T follicular helper cell (primary cell): ENCODE measurements at places on chromosomes 11 and 22.
A peak's percentile ranks its signal among the peaks of the same experiment; 100 is the strongest.

GRCh38 chr11:66910669-66911068, 47.5 kb downstream of the PC start:
- no peak for DNase-seq

DNA sequence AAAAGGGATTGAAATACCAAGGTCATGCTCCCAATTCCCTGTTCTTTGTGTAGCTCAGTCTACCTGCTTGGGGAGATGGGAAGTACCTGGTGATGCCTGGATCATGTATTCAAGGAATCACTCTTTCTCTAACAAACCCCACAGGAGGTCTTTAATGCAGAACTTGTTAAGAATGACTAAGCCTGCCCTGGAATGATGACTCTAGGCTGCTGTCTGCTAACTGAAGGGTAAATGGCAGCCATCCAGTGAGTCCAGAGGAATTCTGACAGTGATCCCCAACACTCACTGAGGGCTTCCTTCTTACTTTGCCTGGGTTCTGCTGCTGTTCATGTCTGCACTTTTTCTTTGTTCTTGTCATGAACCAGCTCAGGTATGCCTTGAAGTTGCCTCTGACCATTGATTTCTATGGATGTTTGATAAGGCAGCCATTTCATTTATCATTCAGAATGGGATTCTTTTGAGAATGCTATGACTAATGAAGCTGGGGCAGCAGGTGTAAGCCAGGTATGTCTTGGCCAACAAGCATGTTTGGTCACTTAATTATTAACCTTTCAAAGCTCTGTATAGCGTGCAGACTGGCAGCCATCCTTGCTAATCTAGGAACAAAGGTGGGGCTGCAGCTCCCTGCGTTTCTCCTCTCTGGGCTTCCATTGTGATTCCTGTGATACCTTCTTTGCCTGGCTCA, 11.4 kb downstream of the PRSS23 start:
- DNase-seq, result no peak

DNA sequence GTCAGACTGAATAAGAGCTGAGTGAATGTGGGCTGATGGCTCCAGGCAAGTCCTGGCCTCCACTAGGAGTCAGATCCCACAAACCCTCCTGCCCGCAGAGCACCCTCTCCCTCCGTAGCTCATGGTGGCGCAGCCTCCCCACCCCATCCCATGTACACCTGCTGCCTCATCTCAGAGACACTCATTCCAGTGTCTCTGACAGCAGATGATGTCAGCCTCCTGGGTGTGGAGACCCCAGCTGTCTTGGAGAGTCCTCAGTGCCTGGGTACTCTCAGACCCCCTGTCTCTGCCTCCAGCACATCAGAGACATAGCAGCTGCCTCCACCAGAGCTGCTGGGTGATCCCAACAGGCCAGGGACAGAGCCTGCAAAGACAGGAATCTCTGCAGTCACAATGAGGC, 9.5 kb downstream of the IGLL5 start:
- no peak for DNase-seq

DNA sequence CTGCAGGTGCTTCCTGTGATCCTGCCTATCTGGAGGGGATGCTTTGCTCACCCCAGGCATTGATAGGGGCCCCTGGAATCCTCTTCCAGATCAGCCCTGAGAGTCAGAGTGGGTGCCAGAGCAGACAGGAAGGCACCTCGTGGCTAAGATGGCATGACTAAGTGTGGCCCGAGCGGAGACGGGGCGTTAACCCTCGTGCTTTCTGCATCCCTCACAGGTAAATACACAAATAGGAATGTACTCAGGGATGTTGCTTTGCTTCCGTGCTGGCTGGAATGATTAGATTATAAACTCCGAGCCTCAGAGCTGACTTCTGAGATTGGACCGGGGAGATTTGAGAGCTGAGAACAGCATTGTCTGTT, 312.7 kb upstream of the B3GAT1 start:
- DNase-seq, result no peak

DNA sequence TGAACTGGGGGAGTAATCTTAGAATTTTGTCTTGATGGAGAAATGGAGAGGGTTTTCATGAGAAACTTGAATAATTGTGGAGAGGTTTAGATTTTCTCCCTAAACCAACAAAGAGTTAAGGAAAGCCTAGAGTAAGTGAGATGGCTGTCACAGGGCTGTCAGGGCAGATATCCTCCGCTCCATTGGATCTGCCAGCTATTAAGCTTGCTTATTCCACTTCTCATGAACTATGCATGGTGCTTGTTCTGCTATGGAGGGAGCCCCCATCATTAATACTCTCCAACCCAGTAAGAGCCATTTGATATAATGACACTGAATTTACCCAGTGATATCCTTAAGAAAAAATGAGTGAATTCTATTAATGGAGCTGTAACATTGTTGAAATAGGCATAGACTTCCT, 342.8 kb upstream of the MTNR1B start:
- DNase-seq, result no peak

- DNase-seq, result no peak
These were observed 7.1 kb downstream of the SIGIRR start for GRCh38 chr11:407651-408123.

DNA sequence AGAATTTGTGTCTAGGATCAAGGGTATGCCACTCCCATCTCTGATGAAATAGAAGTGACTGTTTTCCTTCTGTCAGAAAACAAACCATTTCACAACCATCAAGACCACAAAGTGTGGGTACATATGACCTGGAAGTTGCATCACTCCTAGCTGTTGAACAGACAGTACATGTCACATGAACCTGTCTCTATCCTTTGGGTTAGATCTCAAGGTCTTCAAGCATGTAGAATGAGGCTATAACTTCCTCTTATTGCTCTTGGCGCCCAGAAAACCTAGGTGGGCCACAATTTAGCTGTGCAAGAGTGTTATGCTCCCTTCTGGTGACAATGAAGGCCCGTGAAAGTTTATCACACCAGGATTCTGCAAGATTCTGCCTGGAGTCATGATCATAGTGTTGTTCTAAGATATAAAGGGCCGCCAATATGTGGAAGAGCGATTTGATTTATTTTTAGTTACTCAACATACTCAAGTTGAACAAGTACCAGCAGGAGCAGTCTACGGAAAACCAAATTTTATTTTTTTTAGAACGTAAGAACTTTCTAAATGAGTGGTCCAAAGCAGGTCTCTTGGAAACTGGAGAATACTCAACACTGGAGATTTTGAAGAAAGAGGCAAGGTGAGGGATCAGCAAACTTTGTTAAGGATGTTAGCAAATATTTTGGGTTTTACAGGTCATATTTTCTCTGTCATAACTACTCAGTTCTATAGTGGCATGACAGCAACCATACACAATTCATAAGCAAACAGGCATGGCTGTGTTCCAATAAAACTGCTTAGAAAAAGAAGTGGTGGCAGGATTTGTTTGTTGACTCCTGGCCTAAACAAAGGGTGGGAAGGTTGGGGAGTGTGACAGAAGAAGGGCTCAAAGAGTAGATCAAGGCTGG, 101.8 kb downstream of the USP35 start:
- DNase-seq, result no peak

GRCh38 chr22:43388420-43388851, 23.4 kb upstream of the MPPED1 start:
- peak; percentile 49 for DNase-seq

- no peak for DNase-seq
These were observed 14.9 kb downstream of the EIF4ENIF1 start for GRCh38 chr22:31474743-31475142.

DNA sequence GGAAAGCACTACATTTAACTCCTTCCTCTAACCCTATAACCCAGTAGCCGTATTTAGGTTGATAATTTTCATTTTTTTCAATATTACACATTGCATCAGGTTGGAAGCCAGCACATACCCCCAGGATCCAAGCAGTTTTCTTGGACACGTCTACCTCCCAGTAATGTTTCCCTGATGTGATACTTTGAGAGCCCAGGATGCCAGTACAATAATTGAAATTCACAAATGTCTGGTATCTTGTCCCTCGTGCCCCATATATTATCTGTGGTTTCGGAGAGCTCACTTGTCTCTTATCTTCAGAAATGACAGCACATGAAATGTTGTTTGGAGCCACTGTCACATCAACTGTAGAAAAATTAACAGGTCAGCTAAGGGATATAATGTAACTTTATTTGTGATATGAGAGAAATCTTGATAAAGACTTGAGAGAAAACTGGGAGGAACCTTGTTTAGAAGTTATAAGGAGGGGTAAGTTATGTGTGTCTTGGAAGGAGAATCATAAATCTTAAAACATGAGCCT, 19.8 kb downstream of the TRIM5 start:
- no peak for DNase-seq

- no peak for DNase-seq
These were observed 72.7 kb upstream of the RTL6 start for GRCh38 chr22:44570476-44571445.

DNA sequence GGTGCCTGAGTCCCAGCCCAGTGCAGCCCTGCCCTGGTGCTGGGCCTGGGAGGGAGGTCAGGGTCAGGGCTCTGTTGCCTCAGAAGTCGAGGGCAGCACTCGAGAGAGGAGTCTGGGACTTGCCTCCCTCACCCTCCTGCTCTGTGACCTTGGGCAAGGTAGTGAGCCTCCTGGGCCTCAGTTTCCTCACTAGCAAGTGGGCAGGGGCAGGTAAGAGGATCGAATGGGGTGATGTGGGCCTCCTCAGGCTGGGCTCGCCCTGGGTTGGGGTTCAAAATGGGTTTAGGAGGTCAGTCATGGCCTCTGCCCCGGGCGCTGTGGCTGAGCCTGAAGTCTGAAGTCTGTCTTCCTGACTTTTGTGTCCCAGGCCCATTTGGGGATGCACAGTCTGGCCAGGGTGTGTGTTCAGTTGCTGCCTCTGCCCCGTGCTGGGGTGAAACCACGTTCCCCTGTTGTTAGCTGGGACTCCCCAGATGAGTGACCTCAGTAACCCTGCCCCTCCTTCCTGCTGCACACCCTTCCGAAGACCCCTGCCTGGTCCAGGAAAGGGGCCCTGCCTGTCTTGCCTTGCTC, 40.9 kb upstream of the CELSR1 start:
- DNase-seq, result no peak

GRCh38 chr11:61543606-61544306, 35.2 kb downstream of the LRRC10B start:
- no peak for DNase-seq

DNA sequence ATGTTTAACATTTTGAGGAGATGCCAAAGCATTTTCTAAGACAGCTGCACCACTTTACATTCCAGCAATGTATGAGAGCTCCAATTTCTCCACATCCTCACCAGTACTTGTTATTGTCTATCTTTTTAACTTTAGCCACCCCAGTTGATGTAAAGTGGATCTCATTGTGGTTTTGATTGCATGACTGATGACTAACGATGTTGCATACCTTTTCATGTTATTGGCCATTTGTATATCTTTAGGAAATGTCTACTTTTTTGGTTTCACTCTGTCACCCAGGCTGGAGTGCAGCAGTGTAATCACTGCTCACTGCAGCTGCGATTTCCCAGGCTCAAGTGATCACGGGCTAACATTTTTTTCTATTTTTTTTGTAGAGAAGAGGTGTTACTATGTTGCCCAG, 8.9 kb downstream of the TTC28 start:
- no peak for DNase-seq

GRCh38 chr11:100825626-100826025, 138.5 kb downstream of the ARHGAP42 start:
- no peak for DNase-seq

- DNase-seq, result no peak
These were observed 2.0 kb upstream of the KDELR3 start for GRCh38 chr22:38465673-38466490.

DNA sequence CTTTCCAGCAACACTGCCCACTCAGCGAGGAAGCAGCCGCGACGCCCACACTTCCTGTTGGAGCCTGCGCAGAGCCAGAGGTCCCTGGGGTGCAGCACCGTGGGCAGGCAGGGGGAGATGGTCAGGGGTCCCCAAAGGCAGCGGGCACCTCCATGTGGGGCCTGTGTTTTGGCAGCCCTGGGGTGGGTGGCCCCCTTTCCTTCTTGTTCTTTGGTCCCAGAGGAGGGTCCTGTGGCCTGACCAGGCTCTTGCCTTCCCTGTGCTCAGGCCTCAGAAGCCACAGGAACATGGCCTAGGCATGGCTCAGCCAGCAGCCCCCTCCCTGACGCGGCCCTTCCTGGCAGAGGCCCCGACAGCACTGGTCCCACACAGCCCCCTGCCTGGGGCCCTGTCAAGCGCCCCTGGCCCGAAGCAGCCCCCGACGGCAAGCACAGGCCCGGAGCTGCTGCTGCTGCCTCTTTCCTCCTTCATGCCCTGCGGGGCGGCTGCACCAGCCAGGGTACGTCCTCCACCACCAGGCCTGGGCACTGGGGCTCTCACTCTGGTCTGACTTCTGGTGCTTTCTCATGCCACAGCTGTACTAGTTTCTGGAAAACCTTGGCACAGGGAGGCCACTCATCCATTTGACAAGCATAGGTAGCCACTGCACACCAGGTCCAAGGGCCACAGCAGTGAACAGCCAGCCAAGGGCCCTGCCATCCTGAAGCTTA, 47.1 kb downstream of the PISD start:
- no peak for DNase-seq

DNA sequence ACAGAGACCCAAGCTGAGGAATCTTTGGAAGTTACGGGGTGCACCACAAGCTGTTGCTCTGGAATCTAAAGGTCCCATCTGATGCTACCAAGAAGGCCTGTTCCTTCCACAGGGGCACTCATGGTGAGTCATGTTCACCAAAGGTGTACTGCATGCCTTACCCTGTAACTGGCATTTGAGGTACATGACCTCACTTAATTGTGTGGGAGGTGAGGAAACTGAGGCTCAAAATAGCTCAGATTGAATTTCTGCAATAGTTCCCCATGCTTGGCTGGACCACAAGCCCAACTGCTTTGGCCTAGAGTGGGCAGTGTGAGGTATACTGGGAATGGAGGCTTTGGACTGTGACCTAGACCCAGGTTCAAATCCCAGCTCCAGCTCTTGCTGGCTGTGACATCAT, 8.2 kb downstream of the MTFP1 start:
- DNase-seq, result no peak

DNA sequence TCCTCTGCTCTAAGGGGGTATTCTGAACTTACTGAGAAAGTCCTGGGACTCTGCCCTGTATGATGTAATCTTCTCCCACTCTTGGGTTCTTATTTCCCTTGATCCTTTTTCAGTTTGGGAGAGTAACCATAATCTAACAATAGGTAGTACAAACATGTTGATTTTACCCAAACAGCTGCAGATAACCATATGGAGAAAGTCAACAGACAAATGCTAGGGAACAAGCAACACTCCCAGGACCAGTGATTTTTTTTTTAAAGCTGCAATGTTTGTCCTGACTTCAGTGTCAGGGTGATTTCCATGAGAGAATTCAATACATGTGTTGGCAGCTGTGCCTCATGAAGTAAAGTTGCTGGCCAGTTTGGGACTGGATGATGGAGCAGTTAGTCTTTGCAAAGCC, 156.5 kb downstream of the FCHSD2 start:
- no peak for DNase-seq

GRCh38 chr11:105490333-105490732, 119.5 kb upstream of the GRIA4 start:
- no peak for DNase-seq

GRCh38 chr11:79314906-79315689, 125.7 kb downstream of the TENM4 start:
- no peak for DNase-seq
